ENCODE measurements at places on chromosomes 3 and 15. TPM values are rescaled to one million over a fixed set of nuclear protein-coding genes. Genes with fewer than 3 reads are reported as not detected.
A peak's percentile ranks its signal among the peaks of the same experiment; 100 is the strongest.

Gene LRRC28
- 14.4 TPM for total RNA-seq

Gene KIF23
- total RNA-seq, result 0.71 TPM

GRCh38 chr15:94164202-94164807 lies 67.1 kb upstream of the MCTP2 start:
- no peaks in the 10 kb centered on the region for H3K4me1 ChIP-seq
- no peaks in the 10 kb centered on the region for H3K36me3 ChIP-seq
- no peaks in the 10 kb centered on the region for H3K27me3 ChIP-seq
- DNase-seq, result peak; percentile 22
- no peak overlapping the region for H3K27ac ChIP-seq

Gene EFHB
- 0.99 TPM for total RNA-seq

All from CD4-positive, alpha-beta T cell (primary cell).